Myometrial cell (primary cell): ENCODE measurements at places on chromosomes 3 and 15. TPM values are rescaled to one million over a fixed set of nuclear protein-coding genes. Genes with fewer than 3 reads are reported as not detected.

The COL6A5 gene
- not detected in 2 replicates for total RNA-seq

The MESP2 gene
- total RNA-seq: under 0.01 and 2.8 TPM in 2 replicates

The LMLN gene
- 4.9 and 8.7 TPM in 2 replicates for total RNA-seq

The GPR87 gene
- total RNA-seq: 1.9 and 3.2 TPM in 2 replicates

The ECE2 gene
- total RNA-seq: not detected in 2 replicates

The AGTR1 gene
- total RNA-seq: not detected in 2 replicates

The IQCF5 gene
- not detected in 2 replicates for total RNA-seq

The ADAMTSL3 gene
- total RNA-seq: not detected in 2 replicates

The TGM5 gene
- not detected in 2 replicates for total RNA-seq

The IGSF10 gene
- total RNA-seq: 0.29 and 0.71 TPM in 2 replicates

The ZPLD1 gene
- not detected in 2 replicates for total RNA-seq

The TLR9 gene
- total RNA-seq: not detected in 2 replicates

The OSBPL10 gene
- total RNA-seq: 8.6 and 23.6 TPM in 2 replicates

The ZNF501 gene
- 3.5 and 4.3 TPM in 2 replicates for total RNA-seq

The LRRN1 gene
- not detected in 2 replicates for total RNA-seq

The ARL14 gene
- not detected in 2 replicates for total RNA-seq

The ZIC4 gene
- total RNA-seq: not detected in 2 replicates

The CD200 gene
- 8.7 and 8.9 TPM in 2 replicates for total RNA-seq

The ILDR1 gene
- total RNA-seq: 0.53 TPM in 1 of 2 replicates, not detected in the other

The GOLGA6L4 gene
- 0.29 and 0.35 TPM in 2 replicates for total RNA-seq

The DAPK2 gene
- total RNA-seq: 0.29 and 1.8 TPM in 2 replicates

The STRIT1 gene
- not detected in 2 replicates for total RNA-seq

The C3orf49 gene
- total RNA-seq: not detected in 2 replicates

The DPP8 gene
- 13.3 and 21.4 TPM in 2 replicates for total RNA-seq

The SPESP1 gene
- 0.53 and 0.58 TPM in 2 replicates for total RNA-seq

The RTP1 gene
- total RNA-seq: not detected in 2 replicates

The PARP16 gene
- 5.2 and 9.7 TPM in 2 replicates for total RNA-seq

The HLTF gene
- 22.2 and 29.2 TPM in 2 replicates for total RNA-seq

The FSTL1 gene
- total RNA-seq: 500 and 637 TPM in 2 replicates

The ANKRD63 gene
- not detected in 2 replicates for total RNA-seq

The GPR149 gene
- not detected in 2 replicates for total RNA-seq

The CFAP91 gene
- total RNA-seq: under 0.01 TPM in 1 of 2 replicates, not detected in the other

The SNTN gene
- not detected in 2 replicates for total RNA-seq

The TTC21A gene
- 2.0 and 6.0 TPM in 2 replicates for total RNA-seq

The HTR3E gene
- not detected in 2 replicates for total RNA-seq

The SYNPR gene
- total RNA-seq: not detected in 2 replicates
